DMS 273 treated with DMSO at 0.1 percent for 48 hours (cell line): ENCODE measurements at places on chromosomes 12 and 14.

DNA sequence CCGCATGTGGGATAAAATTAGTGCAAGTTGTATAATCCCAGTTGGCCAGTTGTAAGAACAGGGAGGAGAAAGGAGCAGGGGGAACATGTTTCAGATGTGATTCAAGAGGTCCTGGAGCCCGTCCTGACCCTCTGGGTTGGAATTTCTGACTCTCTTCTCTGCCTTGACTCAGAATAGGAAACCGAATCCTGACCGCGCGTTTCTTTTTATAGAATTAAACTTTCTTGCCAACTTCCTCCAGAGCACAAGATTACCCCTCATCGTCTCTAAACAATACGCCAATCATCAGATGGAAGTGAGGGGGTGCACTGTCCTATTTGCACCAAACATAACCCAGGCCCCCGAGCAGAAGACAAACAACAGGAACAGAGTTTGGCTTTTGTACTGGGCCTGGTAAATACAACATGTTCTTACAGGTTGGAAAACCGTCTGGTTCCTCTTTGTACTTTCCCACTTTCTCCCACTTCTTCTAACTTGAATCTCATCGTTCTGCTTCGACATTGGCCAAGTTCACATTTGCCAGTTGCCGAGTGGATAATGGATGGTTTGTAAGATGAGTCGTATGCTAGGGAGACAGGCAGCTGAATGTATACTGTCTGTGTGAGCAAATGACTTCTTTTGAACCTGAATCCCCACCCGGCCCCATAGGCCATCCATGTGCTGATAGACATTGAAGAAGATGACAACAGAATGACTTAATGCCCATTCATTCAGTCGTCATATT is 42.6 kb upstream of the MED13L start:
- DNase-seq: no peak

- no peak for DNase-seq
Measured at GRCh38 chr12:115934046-115934445, 343.4 kb downstream of the MED13L start.

- DNase-seq: peak; percentile 24
Measured at GRCh38 chr14:77151918-77152588, 10.5 kb upstream of the ZDHHC22 start.

- DNase-seq: no peak
Measured at GRCh38 chr12:78703820-78704525, 160.6 kb upstream of the SYT1 start.

GRCh38 chr12:14322403-14322802 is 43.1 kb upstream of the ATF7IP start:
- no peak for DNase-seq

GRCh38 chr14:65149116-65149515 is 46.8 kb upstream of the MAX start:
- no peak for DNase-seq
